Ovary (tissue), 10 donors: ENCODE measurements at places on chromosomes 2 and 18. TPM values are rescaled to one million over a fixed set of nuclear protein-coding genes. Genes with fewer than 3 reads are reported as not detected.

DNA sequence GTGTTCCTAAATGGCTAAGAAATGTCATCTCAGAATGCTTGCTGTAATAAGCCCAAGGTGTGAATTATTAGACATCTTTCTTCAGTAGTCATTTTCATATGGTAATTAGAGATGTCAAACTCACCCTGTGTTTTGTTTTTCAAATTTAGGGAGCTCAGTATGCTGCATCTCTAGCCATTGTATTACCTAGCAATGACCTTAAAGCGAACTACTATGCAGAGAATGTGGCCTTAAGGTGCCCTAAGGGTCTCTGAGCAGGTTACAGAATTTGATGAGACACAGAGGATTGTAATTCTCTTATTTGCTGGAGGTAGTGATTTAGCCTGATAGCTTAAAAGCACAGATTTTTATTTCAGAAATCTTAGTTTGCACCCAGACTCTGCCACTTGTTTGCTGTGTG is 1052.6 kb upstream of the DDX18 start:
- no peak overlapping the region for H3K27ac ChIP-seq
- H3K27me3 ChIP-seq, result no peaks in the 10 kb centered on the region
- no peaks in the 10 kb centered on the region for H3K36me3 ChIP-seq
- DNase-seq, result no peak
- no peak overlapping the region for H3K4me3 ChIP-seq
- no peaks in the 10 kb centered on the region for H3K4me1 ChIP-seq

GRCh38 chr2:240885566-240885965 is 10.4 kb downstream of the MAB21L4 start:
- H3K36me3 ChIP-seq, result no peaks in the 10 kb centered on the region
- no peak for DNase-seq
- no peak overlapping the region for H3K27ac ChIP-seq
- H3K27me3 ChIP-seq, result no peaks in the 10 kb centered on the region
- H3K4me3 ChIP-seq, result no peak overlapping the region
- no peaks in the 10 kb centered on the region for H3K4me1 ChIP-seq

- H3K27me3 ChIP-seq, result no peaks in the 10 kb centered on the region
- DNase-seq, result no peak
- no peak overlapping the region for H3K27ac ChIP-seq
- H3K4me3 ChIP-seq, result no peak overlapping the region
- H3K4me1 ChIP-seq, result no peaks in the 10 kb centered on the region
Observed at GRCh38 chr2:107325981-107326786, 440.2 kb upstream of the ST6GAL2 start.

DNA sequence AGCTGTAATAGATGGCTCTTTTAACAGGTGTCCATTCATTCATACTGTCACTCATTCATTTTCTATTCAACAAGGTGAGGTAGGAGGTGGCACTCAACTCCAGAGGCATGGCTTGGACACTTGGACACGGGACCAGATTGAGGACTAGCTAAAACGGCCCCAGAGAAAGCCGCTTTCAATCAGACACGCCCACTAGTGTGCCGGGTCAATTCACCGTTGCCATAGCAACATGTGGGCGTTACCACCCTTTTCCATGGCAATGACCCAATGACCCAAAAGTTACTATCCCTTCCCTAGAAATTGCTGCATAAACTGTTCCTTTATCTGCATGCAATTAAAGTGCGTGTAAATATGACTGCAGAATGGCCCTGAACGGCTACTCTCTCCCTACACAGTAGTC is 49.2 kb upstream of the LGALSL start:
- peaks cover 24% of the 10 kb centered on the region for H3K4me1 ChIP-seq
- H3K4me3 ChIP-seq, result no peak overlapping the region
- no peaks in the 10 kb centered on the region for H3K27me3 ChIP-seq
- no peak overlapping the region for H3K27ac ChIP-seq
- H3K36me3 ChIP-seq, result no peaks in the 10 kb centered on the region
- DNase-seq, result peak; percentile 76

DNA sequence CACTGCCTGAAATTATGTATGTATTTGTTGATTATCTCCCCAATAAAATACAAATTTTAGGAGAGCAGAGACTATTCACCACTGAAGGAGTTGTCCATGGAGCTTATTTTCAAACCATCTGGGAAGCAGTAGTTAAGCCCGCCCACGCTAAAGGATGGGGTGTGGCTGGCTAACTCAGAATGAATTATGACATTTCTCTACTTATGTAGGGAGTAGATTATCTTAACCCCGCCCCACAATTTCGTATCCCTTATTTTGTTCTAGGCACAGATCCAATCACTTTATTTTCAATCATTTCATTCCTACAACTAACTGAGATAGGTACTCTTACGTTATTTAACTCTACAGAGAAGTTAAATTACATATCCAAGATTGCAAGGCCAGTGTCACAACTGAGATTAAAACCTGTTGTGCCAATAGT is 1.4 kb upstream of the LAPTM4A start:
- H3K4me1 ChIP-seq, result peaks cover 5% of the 10 kb centered on the region
- H3K36me3 ChIP-seq, result no peaks in the 10 kb centered on the region
- peak; percentile 64 for DNase-seq

DNA sequence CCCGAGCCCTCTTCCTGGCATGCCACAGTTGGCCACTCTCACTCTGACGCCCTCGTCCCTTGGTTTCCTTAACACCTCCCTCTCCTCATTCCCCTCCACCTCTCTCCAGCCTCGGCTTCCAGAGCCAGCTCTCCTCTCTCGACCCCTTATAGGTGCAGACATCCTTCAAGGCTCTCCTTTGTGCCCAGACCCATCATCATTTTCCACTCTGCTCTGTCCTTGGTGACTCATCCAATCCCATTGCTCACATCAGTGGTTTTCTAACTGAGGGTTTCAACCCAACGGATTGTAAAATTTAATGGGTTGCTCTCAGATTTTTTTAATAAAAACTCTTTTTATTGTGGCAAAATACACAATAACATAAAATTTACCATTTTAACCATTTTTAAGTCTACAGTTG is 6.2 kb downstream of the ST8SIA5 start:
- H3K27me3 ChIP-seq, result no peaks in the 10 kb centered on the region
- no peak for DNase-seq
- no peak overlapping the region for H3K4me3 ChIP-seq
- H3K4me1 ChIP-seq, result no peaks in the 10 kb centered on the region
- no peak overlapping the region for H3K27ac ChIP-seq

GRCh38 chr2:229133155-229133772 is 137.8 kb downstream of the PID1 start:
- no peak overlapping the region for H3K4me3 ChIP-seq
- peaks cover 8% of the 10 kb centered on the region for H3K4me1 ChIP-seq
- no peaks in the 10 kb centered on the region for H3K36me3 ChIP-seq
- H3K27me3 ChIP-seq, result no peaks in the 10 kb centered on the region
- DNase-seq, result no peak

- peak; percentile 54 for DNase-seq
- peaks cover 1% of the 10 kb centered on the region for H3K4me1 ChIP-seq
- no peaks in the 10 kb centered on the region for H3K27me3 ChIP-seq
Observed at GRCh38 chr2:96116424-96116878, at the start of gene ADRA2B. ADRA2B (minus strand) TSS chr2:96116571; CDS start chr2:96116149, 422 bp downstream.

- no peaks in the 10 kb centered on the region for H3K27me3 ChIP-seq
- H3K4me1 ChIP-seq, result peaks cover 7% of the 10 kb centered on the region
- DNase-seq, result no peak
- no peak overlapping the region for H3K4me3 ChIP-seq
Observed at GRCh38 chr2:42721898-42722297, 42.0 kb downstream of the OXER1 start.

GRCh38 chr2:186687807-186688211 is 6.1 kb upstream of the FAM171B start:
- DNase-seq, result no peak
- no peak overlapping the region for H3K4me3 ChIP-seq
- H3K27ac ChIP-seq, result no peak overlapping the region
- no peaks in the 10 kb centered on the region for H3K36me3 ChIP-seq

- H3K4me3 ChIP-seq, result no peak overlapping the region
- no peak for DNase-seq
- no peaks in the 10 kb centered on the region for H3K27me3 ChIP-seq
- H3K4me1 ChIP-seq, result no peaks in the 10 kb centered on the region
Observed at GRCh38 chr2:26223018-26223417, 21.4 kb downstream of the HADHA start.

- no peaks in the 10 kb centered on the region for H3K27me3 ChIP-seq
- DNase-seq, result no peak
- no peak overlapping the region for H3K4me3 ChIP-seq
- no peak overlapping the region for H3K27ac ChIP-seq
- no peaks in the 10 kb centered on the region for H3K36me3 ChIP-seq
Observed at GRCh38 chr2:20366672-20367116, 16.1 kb upstream of the PUM2 start.

DNA sequence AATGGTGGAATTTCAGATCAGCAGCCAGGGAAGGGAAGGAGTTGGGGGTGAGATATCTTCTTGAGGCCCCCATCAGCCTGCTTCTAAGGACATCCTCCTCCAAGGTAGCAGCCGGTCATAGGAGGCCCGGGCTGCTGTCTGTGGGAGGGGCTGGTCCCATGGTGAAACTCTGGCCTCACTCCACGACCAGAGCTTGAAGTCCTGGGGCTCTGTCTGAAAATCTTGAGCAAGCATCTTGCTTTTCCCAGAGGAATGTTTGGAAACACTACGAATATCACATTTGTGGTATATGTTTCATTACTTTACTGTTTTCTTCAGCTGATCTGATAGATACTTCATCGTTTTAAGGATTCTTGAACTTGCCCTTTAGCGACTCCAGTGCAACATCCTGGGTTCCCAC is 103.7 kb downstream of the CTAGE1 start:
- H3K27ac ChIP-seq, result no peak overlapping the region
- H3K27me3 ChIP-seq, result no peaks in the 10 kb centered on the region
- no peak overlapping the region for H3K4me3 ChIP-seq
- no peaks in the 10 kb centered on the region for H3K36me3 ChIP-seq
- DNase-seq, result no peak
- H3K4me1 ChIP-seq, result no peaks in the 10 kb centered on the region

DNA sequence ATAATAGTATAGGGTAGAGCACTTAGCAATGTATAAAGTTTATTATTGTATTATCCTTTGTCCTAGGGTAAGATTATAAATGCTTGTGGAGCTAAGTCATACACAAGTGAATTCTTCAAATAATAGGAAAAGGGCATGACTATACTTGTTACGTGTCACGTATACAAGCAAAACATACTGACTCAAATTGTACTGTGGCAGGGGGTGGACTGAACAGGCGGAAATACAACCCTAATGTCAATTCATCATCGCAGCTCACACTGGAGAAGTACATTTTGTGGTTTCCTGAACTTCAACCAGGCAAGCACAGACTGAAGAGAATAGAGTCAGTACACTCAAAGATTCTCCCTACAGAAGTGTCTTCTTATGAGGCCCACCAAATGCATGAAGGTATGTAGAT is 201.0 kb downstream of the MBD2 start:
- H3K27me3 ChIP-seq, result no peaks in the 10 kb centered on the region
- no peaks in the 10 kb centered on the region for H3K36me3 ChIP-seq

- no peak for DNase-seq
- H3K27ac ChIP-seq, result no peak overlapping the region
- no peaks in the 10 kb centered on the region for H3K4me1 ChIP-seq
- no peak overlapping the region for H3K4me3 ChIP-seq
- H3K36me3 ChIP-seq, result no peaks in the 10 kb centered on the region
- no peaks in the 10 kb centered on the region for H3K27me3 ChIP-seq
Observed at GRCh38 chr2:3420769-3421397, 41.4 kb downstream of the TRAPPC12 start.

DNA sequence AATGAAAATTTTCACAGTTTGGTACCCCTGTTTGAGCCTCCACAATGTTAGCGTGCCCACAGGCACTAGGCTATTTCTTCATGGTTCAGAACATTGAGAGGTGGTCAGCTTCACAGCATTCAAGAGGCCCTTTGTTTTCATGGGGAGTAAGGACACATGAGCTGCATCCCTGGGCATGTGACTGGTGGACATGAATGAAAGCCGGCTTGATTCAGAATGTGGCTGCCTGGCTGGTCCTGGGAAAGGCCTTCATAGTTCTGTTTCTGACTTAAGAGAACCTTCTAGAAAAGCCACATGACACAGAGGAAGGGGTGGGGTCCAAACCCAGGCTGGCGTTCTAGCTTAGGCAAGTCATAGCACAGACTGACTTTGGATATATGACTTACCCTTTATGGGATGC is 420.6 kb downstream of the CMPK2 start:
- H3K27me3 ChIP-seq, result no peaks in the 10 kb centered on the region
- no peak overlapping the region for H3K27ac ChIP-seq
- no peak for DNase-seq
- no peak overlapping the region for H3K4me3 ChIP-seq

DNA sequence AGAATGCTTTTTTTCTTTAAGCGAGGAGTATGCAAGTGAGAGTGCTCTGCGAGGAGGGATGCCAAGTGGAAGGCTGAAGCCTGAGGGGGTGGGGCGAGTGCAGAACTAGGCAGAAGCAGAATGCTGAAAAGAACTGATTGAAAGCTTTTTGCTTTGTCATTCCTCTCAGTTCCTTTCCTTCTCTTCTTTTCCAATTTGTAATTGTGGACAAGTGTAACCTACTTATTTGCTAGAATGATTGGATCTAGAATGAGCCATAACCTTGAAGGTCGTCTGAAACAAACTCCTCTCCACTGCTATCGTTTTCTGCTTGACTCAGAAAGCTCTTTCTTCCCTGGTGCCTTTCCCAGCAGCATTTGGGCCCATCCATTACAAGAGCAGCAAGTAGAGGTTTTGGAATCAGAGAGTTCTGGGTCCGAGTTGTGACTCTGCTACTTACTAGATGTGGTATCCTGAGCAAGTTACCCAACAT is 115.3 kb downstream of the METTL8 start:
- H3K4me3 ChIP-seq, result no peak overlapping the region
- no peak for DNase-seq
- H3K36me3 ChIP-seq, result no peaks in the 10 kb centered on the region
- no peaks in the 10 kb centered on the region for H3K27me3 ChIP-seq
- no peaks in the 10 kb centered on the region for H3K4me1 ChIP-seq
- no peak overlapping the region for H3K27ac ChIP-seq

- H3K4me1 ChIP-seq, result no peaks in the 10 kb centered on the region
- H3K27me3 ChIP-seq, result no peaks in the 10 kb centered on the region
- H3K27ac ChIP-seq, result no peak overlapping the region
- H3K4me3 ChIP-seq, result no peak overlapping the region
Observed at GRCh38 chr2:7169593-7169992, 252.4 kb downstream of the RNF144A start.

The CYP26B1 gene
- 13.4 TPM for total RNA-seq

The TRABD2A gene
- total RNA-seq, result 19.2 TPM

The TMEM214 gene
- total RNA-seq, result 27.2 TPM

The ALLC gene
- total RNA-seq, result 0.50 TPM

The CFC1 gene
- not detected for total RNA-seq

The RAB6D gene
- 0.13 TPM for total RNA-seq

The EHBP1 gene
- 111 TPM for total RNA-seq

The C2orf15 gene
- 0.86 TPM for total RNA-seq

The PDCD1 gene
- total RNA-seq, result 0.32 TPM
